ENCODE measurements at places on chromosomes 16 and 17. TPM values are rescaled to one million over a fixed set of nuclear protein-coding genes. Genes with fewer than 3 reads are reported as not detected.

KRTAP3-1 gene
- total RNA-seq = not detected

GRN gene
- total RNA-seq = 274 TPM

AANAT gene
- 0.33 TPM for total RNA-seq

HELZ gene
- 22.7 TPM for total RNA-seq

GAS7 gene
- total RNA-seq = 13.5 TPM

DNA sequence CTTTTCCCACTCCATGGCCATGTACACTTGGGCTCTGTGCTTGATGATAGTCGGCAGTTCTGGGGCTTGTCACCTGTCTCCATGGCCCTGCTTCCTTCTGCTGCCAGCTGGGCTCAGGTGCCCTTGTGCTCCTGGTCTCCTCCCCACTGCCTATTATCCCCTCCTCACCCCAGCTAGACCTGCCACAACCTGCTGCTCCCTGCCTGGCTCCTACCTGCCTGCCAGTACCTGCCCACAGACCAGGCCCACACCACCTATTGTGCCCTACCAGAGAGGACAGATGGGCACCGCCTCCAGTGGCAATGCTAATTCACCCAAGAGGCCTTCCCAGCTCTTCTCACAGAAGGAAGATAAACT lies 538 bp upstream of the RAPGEFL1 start:
- no peak for DNase-seq

GRCh38 chr17:17341452-17341851 lies 38.3 kb downstream of the NT5M start:
- no peak for DNase-seq

DNA sequence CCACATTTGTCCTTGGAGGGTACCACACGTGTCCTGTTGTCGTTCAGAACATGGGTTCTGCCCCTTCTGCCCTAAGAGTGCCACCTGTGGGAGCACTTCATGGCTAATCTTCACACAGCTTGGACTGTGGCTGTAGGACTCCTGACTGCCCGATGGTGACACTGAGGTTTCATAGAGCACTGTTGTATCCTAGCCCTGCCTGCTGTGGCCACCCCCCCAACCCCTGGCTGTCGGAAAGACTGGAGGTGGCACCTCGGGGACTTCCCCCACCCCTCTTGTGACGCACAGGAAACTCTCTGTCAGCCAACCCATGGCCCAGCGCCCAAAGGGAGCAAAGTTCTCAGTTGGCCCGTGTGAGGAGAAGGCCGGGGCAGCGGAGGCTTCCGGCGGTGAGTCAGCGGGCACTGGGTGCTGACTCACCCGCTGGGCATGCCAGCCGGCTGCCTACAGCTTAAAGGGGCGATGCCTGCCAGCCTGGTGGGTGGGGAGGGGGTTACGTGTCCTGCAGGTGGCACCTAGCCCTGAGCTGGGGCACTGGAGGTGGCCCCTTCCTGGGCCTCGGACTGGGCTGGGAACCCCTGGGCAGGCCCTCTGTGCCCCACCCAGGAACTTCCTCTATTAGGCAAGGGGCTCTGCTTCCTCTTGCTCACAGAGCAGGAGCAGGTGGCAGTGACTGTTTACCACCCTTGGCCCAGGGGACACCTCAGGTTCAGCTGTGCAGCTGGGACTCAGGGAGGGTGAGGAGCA lies 3.4 kb downstream of the MAP2K3 start:
- peak; percentile 97 for DNase-seq

DNA sequence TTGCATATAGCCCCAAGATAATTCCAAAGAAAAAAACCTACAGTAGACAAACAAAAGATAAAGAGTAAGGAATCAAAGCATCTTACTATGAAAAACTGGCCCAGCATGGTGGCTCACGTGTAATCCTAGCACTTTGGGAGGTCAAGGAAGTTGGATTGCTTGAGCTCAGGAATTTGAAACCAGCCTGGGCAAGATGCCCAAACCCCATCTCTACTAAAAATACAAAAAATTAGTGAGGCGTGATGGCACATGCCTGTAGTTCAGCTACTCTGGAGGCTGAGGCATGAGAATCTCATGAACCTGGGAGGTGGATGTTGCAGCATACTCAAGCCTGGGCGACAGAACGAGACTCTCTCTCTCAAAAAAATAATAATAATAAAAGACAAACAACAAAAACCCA lies 764.7 kb upstream of the KIF2B start:
- no peak for DNase-seq

GRCh38 chr17:14052886-14053615 lies 16.3 kb upstream of the COX10 start:
- DNase-seq = no peak

GRCh38 chr17:14772776-14773175 lies 471.9 kb downstream of the HS3ST3B1 start:
- DNase-seq = no peak

DNA sequence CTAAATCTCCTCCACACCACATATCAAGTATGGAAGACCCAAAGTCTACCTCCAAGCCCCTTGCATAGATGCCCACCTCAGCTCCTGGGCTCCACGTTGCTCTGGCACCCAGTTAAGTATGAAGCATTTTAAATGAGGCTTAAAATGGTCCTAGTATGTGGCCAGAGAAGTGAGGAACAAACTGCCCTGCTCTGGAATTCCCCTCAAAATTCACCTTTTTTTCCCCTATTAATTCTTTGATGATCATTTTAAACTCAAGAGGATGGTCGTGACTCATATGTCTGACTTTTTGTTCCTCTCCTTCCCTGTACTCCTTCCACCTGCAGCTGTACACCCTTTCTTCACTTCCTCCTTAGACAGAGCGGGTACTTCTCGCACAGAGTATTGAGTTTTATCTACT lies 234.5 kb upstream of the MYOCD start:
- no peak for DNase-seq

GRCh38 chr17:1686086-1686485 lies 1.4 kb upstream of the PRPF8 start:
- no peak for DNase-seq

- DNase-seq = no peak
Observed at GRCh38 chr17:57607553-57608120, 137.5 kb downstream of the CCDC182 start.

GRCh38 chr16:11596572-11597226 lies 10.0 kb upstream of the LITAF start:
- DNase-seq = no peak

- peak; percentile 54 for DNase-seq
Observed at GRCh38 chr17:59914274-59914854, 21.4 kb downstream of the RPS6KB1 start.

GRCh38 chr16:26857371-26857770 lies 209.4 kb upstream of the C16orf82 start:
- DNase-seq = no peak

DNA sequence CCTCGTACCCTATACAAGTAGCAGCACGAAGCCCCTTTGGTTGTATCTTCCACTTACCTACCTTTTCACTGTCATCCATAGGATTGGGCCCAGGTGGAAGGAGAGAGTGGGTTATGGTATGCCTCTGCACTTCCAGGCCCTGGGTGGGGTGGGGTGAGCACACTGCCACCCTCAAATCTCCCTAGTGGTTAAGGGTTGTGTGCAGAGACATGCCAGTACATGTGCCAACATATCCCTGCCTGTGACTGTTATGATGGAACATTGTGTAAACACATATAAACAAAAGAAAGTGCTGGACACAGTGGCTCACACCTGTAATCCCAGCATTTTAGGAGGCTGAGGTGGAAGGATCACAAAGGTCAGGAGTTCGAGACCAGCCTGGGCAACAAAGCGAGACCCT lies 11.1 kb downstream of the HROB start:
- DNase-seq = no peak

DNA sequence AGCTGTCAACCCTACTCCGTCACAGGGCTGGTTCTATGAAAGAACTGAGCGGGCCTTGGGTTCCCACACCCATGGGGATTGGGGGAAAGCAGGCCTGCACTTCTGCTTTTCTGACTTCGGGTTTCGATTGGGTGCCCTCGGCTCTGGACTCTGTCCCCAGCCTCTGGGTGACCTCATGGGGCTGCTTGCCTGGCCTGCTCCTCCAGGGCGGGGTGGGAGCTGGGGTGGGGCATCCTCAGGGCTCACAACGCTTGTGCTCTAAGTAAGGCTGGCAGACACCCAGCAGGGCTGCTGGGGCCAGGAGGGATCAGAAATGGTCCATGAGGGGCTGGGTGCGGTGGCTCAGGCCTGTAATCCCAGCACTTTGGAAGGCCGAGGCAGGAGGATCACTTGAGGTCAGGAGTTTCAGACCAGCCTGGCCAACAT lies 19.2 kb downstream of the ARHGAP27 start:
- DNase-seq = no peak

DNA sequence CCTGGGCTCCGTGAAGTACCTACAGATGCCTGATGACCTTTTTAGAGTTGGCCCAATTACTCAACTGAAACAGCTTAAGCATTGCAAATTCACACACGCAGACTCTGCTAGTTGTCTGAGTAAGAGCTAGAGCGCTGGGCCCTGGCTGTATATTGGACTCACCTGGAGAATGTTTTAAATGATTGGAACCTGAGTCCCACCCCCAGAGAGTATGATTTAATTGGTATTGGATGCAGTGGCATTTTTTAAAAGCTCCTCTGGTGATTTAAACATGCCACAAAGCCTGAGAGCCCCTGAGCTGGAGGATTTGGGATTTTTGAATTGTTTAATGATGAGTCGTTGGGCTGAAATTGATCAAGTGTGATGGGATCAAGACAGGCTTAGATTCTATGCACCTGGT lies 143.9 kb upstream of the SDK2 start:
- no peak for DNase-seq

GRCh38 chr17:82938486-82938872 lies 98.7 kb upstream of the ZNF750 start:
- no peak for DNase-seq

DNA sequence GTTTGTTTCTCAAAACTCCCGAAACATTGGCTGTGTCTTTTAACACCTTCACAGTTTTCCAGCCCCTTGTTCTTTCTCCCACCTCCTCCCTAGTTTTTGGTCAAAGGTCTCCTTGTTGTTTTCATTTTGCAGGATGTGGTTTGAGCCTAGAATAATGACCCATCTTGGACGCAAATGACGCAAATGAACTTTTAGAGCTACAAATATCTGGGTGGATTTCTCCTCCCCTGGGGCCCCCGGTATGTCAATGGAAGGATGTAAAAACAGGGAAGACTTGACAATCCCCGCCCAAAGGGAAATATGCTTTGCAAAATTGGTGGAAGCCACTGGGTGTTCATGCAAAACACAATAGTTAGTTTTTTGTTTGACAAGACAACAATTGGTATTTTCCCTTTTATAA lies 236.0 kb upstream of the IRX3 start:
- no peak for DNase-seq

- no peak for DNase-seq
Observed at GRCh38 chr17:11514981-11515680, 83.1 kb upstream of the DNAH9 start.

- DNase-seq = peak; percentile 21
Observed at GRCh38 chr16:483341-484075, 44.0 kb upstream of the CAPN15 start.

DNA sequence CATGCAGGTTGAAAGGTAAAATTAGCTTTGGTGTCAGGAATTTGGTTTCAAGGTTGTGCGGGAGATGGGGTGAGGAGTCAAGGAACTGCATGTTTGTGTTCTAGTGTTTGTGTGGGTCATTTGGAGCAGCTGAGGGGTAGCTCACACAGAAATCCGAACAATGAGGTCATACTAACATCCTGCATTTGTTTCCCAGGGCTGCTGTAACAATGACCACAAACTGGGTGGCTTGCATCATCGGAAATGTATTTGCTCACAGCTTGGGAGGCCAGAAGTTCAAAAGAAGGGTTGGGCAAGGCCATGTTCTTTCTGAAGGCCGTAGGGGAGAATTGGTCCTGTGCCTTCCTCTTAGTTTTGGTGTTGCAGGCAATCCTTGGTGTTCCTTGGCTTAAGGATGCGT lies 287.4 kb downstream of the HAPSTR1 start:
- no peak for DNase-seq

DNA sequence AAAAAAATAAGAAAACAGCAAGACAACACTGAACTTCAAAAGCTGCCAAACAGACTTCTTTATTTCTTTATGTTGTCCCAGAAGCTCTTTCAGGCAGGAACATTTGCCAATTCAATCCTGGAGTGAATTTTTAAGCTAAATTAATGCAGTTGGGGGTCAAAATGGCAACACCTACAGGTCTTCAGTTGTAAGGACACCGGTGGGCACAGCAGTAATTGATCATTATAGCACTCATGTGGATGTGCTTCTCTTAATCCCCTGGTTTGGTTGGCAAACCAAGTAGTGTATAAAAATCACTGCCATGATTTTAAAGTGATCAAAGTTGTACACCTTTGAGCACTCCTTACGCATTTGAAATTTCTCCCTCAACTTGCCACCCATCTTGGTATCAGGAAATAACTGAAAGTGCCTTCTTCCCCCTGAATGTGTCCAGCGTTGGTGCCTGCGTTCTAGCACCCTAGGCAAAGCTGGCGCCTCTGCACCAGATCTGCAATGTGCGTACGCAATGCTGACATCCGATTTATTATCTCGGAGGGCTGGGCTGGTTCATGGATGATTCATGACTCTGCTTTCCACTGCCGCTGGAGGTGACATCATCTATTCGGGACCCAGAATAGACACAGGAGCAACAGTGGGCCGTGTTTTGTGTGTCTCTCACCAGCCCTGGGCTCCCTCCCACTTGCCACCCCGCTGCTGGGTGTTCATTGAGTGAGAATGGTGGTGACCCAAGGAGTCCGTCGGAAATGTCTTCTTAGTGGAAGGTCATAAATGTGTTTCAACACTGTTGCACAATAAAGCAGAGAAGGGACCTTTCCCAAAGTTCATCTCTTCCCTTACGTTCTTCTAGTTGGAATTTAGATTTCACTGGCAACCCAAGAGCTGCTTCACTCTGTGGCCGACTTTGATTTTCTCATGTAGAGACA lies 203.4 kb downstream of the CCDC182 start:
- no peak for DNase-seq

- DNase-seq = no peak
Observed at GRCh38 chr17:15501282-15501681, 33.9 kb upstream of the CDRT4 start.

DNA sequence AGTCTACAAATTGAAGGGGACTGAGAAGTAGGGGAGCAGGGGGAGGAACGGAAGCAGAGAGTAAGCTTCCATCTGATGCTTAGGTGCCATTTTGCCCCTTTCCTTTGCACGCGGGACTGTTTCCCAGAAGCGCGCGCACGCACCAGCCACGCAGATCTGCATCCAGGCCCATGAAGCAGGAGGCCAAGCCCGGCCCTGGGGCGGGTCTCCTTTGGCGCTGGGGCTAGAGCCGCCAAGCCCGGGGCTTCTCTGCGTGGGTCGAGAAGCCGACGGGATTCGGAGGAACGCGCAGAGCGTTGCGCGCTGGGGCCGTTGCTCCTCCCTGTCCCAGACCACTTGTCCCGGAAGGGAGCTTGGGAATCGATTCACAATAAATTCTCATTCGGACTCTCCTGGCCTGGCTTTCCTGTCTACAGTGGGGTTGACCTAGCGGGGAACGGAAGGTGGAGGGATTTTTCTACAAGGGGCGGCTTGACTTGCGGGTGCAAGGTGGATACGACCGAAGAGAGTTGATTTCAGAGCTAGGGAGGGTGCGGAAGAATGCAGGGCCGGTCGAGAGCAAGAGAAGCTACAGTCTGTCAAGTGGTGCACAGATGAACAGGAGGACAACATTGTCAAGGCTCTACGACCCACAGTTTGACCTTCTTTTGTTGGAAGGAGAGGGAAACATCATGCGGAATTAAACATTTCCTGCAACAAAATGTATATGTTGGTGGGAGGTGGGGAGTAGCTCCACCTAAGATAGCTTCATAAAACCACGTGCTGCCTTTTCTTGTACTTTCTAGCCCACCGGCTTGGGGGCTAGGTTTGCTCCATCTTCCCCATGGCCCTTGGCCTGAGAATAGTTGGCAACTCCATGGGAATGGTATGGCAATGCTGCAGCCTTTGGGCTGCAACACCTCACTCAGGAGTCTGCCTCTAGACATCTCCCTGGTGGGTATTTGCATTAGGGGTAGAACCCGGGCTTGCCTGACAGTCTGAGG lies 4.5 kb downstream of the HOXB9 start:
- DNase-seq = no peak

- no peak for DNase-seq
Observed at GRCh38 chr16:88370365-88370764, 12.4 kb upstream of the ZNF469 start.

All from cardiac muscle cell (in vitro differentiated cells and primary cell).